ENCODE measurements at places on chromosomes 12 and 14.

DNA sequence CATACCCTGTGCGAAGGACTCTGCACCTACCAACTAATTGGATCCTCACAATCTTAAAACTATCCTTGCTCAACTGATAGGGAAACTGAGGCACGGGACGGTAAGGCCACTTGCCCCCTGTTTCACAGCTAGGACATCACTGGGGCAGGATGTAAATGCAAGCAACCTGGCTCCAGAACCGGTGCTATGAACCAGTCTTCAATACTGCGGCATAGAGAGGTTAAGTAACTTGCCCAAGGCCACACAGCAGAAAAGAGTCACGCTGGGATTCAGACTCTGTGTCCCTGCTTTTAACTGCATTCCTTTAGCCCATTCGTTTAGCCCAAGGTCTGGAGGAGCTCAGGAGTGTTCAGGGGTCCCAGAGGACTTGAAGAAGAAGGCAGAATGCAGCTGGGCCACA lies 76.1 kb downstream of the NCOR2 start:
- no peak for DNase-seq

DNA sequence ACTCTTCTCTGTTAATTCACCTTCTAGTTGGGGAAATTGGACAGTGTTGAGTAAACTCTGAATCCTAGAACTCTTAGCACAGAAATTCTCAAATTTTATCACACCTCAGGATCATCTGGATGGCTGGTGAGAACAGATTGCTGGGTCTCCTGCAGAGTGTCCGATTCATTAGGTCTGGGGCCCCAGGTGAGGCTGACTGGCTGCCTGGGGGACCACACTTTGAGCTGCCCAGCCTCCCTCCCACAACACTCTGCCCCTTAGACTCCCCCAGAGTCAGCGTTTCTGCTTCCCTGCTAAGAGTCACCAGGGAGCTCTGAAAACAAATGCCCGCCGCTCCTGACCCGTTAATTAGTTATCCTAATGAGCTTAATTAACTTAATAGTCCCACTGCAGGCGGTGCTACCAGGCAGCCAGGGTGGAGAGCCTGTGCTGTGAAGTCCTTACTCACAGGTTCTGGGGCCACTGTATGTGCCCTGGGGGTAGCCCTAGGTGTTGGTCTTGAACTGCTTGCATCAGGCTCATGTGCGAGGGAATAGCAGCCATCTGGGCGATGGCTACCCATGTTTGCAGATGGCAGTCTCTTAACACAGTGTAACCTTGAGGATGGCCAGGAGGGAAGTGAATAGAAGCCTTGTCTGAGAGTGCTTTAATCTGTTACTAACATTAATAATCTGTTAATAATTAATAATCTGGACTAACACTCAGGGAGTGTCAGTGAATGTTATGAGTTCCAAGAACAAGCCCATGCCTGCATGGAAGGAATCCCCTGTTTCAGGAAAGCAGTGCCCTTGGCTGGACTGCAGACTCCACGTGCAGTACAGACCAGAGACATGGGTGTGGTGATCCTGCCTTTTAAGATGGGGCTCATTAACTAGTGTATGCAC lies 35.6 kb downstream of the AACS start:
- DNase-seq: no peak

- no peak for DNase-seq
Measured at GRCh38 chr12:92796650-92797049, 93.9 kb downstream of the PLEKHG7 start.

DNA sequence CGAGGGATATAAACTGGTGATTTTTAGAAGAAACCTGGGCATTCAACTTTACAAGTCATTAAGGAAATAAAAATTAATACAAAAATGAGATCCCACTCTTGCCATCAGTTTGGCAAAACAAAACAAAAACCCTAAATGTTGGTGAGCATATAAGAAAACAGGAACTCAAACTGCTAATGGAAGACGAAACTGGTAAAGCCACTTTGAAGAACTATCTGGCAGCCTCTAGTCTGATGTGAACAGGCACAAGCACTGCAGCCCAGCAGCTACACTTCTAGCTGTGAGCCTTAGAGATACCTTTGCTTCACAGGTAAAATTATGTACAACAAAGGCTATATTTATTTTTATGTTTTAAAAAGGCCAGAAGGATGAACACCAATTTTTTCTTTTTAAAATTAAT lies 459.6 kb downstream of the ZFP36L1 start:
- no peak for DNase-seq

DNA sequence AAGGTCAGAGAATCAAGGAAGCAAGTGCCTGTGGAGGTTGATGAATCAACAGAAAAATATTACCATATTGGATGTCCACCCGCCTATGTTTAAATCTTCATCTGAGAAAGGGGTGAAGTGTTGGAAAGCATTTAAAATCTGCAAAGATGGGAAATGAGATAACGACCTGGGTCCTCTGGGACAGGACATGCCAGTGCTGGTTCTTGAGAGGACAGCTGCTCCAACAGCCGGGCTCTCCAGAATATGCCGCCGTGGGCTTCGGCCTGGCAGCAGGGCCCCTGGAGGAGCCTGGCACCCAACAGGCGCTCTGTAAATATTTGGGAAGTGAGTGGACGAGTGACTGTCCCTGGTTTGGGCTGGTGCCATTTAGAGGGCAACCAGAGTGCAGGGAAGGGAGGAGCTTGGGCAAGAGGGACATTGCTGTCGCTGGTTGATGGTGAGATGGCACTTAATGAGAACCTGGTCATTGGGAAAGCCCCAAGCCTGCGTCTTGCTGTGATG lies 129.9 kb downstream of the KCNA5 start:
- peak; percentile 44 for DNase-seq

DNA sequence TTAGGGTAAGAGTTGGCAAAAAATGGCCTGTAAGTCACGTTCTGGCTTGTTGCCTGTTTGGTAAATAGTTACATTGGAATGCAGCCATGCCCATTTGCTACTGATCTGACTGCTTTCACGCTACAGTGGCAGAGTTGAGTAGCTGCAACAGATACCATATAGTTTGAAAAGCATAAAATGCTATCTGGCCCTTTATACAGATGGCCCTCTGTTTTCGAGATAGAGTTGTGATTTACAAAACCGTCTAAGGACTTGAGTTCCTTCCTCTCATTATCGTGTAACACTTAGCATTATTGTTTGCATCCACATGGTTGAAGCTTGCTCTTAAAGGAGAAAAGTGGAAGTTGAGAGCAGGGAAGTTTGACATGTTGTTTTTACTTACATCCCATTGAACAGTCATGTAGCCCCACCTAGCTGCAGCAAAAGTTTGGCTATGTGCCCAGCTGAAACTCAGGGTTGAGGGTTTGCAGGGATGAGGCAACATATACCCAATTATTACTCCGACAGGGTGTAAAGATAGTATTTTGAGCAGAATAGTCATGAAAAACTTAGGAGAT lies 11.3 kb upstream of the SCFD1 start:
- DNase-seq: peak; percentile 14

- no peak for DNase-seq
Measured at GRCh38 chr12:130859161-130859560, 12.7 kb upstream of the RAN start.

DNA sequence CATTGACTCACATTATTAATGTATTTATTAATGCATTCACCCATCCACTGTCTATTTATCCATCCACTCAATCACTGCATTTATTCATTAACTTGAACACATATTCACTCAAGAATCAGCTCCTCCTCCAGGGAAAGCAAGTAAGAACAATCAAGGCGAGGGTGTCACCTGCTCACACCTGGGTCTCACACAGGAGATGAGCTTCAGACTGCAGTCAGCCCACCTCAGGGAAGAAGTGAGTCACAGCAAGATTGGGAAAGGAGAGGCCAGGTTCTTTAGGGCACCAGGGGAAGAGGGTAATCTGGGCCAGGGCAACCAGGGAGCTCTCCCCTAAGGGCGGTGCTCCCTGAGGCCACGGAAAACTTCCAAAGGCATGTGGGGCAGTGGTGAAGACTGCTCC lies 367.3 kb downstream of the BCL11B start:
- DNase-seq: no peak

DNA sequence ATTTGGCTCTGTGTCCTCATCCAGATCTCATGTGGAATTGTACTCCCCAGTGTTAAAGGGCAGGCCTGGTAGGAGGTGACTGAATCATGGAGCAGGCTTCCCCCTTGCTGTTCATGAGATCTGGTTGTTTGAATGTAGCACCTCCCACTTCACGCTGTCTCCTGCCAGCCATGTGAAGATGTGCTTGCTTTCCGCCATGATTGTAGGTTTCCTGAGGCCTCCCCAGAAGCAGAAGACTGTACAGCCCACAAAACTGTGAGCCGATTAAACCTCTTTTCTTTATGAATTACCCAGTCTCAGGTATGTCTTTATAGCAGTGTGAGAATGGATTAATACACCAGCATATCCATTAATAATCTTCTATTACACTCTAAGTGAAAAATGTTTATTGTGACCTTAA lies 70.2 kb downstream of the BAZ1A start:
- DNase-seq: no peak

GRCh38 chr12:88578276-88579160 lies 1.8 kb downstream of the KITLG start:
- DNase-seq: peak; percentile 11

GRCh38 chr12:82690006-82690405 lies 3.3 kb downstream of the TMTC2 start:
- no peak for DNase-seq

DNA sequence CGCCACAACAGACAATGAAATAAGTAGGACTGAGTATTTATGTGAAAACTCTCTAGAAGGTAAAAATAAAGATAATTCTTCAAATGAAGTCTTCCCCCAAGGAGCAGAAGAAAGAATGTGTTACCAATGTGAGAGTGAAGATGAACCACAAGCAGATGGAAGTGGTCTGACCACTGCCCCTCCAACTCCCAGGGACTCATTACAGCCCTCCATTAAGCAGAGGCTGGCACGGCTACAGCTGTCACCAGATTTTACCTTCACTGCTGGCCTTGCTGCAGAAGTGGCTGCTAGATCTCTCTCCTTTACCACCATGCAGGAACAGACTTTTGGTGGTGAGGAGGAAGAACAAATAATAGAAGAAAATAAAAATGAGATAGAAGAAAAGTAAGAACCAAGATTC lies 82.7 kb downstream of the VEZT start:
- DNase-seq: no peak

- peak; percentile 81 for DNase-seq
Measured at GRCh38 chr14:69719501-69719951, 47.4 kb upstream of the SRSF5 start.

Measured in AG08395 (cell line).